ENCODE measurements at places on chromosomes 16 and 17.
A peak's percentile ranks its signal among the peaks of the same experiment; 100 is the strongest.

DNA sequence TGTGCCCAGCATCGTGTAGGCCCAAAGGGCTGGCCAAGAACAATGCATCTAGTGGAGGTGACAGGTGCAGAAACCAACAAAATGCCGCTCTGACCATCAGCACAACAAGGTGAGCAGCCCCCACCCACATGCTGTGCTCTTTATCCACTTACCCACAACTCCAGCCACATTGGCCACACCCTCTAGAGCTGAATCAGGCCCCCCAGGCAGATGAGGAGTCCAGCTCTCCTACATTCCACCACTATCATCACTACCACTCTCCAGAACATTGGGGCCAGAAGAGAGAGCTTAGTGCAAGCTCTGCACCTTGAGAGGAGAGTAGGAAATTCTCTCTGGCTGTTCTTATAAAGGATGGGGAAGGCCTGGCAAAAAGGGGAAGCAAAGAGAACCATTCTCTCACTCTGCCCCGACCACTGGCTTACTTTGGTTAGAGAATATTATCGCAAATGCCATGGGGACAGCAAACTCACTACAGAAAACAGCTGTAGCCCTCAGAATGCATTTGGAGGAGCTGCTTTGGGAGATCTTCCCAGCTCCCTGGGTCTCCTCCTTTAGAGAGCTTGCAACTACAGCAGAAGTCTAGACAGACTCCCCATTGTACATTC lies 75.0 kb downstream of the TMEM132E start:
- DNase-seq: peak; percentile 3

DNA sequence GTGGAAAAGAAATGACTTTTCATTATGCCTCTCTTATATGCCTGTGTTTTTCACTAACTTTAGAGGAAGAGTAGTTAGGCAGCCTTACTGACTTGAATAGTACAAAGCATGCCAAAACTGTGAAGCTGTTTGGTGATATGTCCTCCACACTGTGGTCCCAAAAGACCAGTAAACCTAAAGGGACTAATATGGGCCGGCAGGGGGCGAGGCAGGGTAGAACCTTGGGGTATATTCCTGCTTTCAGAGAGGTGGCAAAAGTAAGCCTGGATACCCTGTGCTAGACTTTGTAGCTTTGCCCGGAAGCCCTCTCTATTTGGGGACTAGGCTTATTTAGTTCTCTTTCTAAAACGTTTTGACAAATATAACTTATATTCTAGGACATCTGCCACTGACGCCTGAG lies 36.5 kb upstream of the VWA3A start:
- DNase-seq: no peak

GRCh38 chr16:78096386-78096785 lies 3.1 kb upstream of the WWOX start:
- DNase-seq: no peak

- DNase-seq: no peak
These were observed 1.0 kb upstream of the MPDU1 start for GRCh38 chr17:7582396-7583252.

GRCh38 chr16:81216706-81217105 lies 21.8 kb upstream of the BCO1 start:
- no peak for DNase-seq

DNA sequence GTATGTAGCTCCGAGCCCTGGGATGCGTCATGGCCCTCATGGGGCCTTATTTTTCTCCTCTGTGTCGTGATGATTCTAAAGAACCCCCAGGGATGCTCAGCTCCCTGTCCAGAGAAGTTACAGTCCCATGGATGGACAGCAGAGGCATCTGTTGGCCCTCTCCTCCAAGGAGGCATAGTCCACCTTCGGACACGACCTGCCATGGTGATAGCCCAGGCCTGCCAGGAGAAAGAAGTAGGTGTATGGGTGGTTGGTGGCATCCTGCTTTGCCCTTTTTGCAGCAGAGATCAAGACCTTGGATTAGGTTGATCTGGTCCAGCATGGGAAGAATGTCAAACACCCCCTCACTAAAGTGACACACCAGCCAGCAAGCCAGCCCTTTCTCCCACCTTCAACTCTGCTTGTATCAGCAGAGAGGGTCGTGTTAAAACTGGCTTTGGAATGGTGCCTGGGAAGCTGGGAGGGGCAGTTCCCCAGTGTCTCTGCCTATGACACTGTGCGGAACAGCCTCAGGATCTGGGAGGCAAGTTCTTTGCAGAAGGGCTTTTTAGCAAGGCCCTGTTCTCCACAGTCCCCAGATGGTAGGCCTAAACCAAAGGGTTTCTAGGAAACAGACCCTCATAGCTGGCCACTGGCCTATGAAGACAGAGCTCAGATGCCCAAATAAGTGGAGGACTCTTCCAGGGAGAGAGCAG lies 259.9 kb upstream of the RPL38 start:
- DNase-seq: no peak

DNA sequence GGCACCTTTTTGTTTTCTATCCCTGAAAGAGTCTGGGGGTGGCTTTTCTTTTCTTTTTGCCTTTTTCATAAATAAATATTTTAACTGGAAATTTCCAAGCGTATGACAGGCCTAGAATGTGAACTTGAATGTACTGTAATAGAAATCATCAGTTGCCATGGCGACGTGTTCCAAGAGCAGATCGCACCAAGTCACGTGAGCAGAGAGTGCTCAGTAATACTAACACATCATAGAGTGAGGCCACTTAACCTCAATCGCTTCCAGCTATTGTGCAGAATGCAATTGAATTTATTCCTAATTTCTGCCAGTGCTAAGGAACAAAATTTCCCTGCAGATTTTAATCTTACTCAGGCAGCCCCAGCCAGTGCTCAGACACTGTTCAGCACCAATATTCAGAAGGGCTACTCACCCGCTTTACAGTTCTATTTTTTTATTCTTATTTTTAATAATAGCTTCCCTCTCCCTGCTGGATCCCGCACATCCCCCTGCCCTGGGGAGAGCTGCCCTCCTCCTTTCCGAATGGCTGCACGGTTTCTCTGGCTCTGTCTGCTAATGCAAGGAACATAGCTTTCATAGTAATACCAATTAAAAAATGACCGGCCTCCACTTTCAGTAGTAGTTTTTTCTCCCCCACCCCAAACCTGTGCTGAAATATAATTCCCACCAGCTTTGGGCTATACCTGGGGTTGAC lies 26.2 kb upstream of the PMFBP1 start:
- DNase-seq: no peak

DNA sequence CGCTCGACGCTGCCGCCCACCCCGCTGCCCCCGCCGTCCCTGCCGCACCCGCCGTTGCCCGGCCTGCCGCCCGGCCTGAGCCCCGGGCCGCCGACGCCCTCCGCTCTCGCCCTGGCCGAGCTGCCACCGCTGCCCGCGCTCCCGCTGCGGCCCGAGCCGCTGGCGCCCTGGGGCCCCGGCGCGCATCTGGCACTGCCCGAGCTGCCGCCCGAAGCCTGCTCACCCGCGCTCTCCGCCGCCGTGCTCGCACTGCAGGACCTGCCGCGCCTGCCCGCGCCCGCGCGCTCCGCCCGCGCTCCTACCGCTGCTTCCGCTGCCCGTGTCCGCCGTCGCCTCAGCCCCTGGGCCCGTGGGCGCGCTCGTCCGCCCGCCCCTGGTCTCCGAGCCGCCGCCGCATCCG lies 8.4 kb upstream of the CLDN9 start:
- DNase-seq: no peak

DNA sequence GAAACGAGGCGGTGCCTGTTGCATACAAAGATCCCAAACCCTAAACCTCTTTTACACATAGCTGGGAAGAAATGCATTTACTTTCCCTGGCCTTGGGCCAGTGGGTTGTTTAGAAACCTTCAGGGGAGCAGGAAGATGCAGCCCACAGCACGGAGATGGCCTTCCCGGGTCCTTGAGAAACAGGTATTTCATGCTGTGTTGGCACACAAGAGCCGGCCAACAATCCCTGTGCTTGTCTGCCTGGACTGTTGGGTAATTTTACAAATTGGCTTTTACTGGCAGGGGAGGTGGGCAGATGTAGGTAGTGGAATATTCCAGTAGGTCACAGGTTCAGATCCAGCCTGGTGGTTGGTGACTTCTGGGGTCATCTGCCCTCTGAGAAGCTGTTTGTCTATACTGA lies 148.0 kb downstream of the FOXL1 start:
- no peak for DNase-seq

GRCh38 chr17:76556765-76557367 lies 17.0 kb downstream of the PRCD start:
- DNase-seq: peak; percentile 61

DNA sequence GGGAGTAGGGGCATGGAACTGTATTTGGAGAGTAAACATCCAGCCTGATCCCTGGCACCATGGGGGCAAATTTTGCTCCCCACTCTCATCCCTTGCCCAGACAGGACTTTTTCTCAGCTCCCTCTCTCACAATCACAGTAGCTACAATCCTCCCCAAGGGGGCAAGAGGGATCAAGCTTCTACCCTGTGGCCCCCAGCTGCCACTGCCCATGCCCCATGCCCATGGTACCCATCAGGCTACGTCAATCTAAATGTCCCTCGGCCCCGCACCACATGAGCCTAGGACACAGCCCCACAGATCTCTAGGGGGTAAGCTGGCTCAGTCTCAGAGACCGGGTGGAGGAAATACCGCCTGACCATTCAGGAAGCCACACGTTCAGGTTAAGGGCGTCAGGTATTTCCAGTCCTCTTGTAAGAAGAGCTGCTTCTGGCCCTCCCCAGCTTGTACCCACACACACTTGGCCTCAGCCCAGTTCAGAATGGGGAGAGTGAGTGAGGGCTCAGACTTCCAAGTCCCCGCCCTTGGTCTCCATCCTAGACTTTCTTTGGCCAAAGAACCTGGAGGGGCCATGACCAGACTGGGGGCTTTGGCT lies 1.8 kb downstream of the CACNB1 start:
- no peak for DNase-seq

- DNase-seq: no peak
These were observed 10.4 kb upstream of the WFDC1 start for GRCh38 chr16:84284154-84284722.

DNA sequence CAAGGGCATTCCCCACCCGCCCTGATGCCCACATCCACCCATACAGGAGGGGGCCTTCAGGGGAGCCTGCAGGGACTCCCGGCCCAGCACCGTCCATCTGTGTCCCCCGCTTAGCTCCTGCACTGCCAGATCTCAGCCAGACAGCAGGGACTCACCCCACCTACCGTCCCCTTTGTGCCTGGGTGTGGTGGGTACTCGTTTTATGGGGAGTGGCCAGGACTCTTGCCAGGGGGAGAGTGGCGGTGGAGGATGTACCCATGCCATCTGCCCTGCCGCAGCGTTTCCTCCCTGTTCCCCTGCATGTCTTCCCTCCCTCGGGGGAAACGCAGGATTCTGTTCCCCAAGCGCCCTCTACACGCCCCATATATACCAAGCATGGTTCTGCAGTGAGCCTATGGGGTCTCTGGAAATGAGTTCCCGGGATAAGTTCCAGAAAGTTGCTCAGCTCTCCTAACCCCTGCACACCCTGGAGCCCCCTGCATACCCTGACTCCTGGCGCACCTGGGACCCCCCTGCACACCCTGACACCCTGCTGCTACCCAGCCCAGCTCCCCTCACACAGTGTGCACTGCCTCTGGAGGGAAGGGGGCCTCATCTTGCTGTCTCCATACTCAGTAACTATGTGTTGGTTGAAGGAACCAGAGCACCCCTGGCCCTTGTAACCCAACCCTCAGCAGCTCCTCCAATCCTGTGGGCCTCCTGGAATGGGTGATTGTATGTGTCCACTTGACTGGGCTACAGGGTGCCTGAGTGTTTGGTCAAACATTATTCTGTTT lies 4.2 kb upstream of the MAFG start:
- no peak for DNase-seq

GRCh38 chr16:72179204-72179970 lies 7.4 kb upstream of the PMFBP1 start:
- DNase-seq: no peak

DNA sequence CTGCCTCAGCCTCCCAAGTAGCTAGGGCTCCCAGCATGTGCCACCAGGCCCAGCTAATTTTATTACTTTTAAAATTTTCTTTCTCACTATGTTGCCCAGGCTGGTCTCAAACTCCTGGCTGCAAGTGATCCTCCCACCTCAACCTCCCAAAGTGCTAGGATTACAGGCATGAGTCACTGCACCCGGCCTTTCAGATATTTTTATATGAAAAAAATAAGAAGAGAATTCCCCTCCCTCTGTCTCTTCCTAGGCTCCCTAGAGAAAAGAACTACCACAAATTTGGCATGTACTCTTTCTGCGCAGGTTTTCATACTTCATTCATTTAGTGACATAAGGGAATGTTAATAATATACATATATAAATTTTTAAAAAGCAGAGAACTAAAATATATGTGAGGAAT lies 21.7 kb upstream of the SMURF2 start:
- no peak for DNase-seq

DNA sequence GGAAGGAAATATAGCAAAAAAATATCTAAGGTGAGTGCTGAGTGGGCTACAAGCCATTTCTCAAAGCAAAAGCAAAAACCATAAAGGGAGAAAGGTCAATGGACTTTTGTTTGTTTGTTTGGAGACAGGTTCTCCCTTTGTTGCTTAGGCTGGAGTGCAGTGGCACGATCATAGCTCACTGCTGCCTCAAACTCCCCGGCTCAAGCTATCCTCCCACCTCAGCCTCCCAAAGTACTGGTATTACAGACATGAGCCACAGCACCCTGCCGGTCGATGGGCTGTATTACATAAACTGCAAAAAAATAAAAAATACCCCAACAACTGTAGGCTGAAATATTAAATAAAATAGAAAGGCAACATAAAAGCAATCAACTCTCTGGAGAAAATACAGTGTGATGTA lies 3.5 kb upstream of the RBBP6 start:
- no peak for DNase-seq

DNA sequence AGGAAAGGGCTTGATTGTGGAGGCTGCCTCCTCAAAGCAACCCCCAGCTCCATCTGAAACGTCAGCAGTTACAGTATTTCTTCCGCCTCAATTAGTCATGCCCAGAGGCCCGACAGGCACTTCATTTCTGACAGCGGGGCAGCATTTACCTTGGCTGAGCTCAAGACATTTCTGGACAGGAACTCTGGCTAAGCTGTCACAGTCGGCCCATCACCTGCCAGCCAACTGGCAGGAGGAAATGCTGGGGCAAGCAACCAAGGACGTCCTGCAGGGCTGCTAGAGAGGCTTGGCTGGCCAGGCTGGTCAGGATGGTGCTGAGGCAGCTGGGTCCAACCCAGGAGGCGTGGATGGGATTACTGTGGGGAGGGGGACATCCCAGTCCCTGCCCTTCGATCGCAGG lies 27.8 kb downstream of the PLXDC1 start:
- DNase-seq: no peak

DNA sequence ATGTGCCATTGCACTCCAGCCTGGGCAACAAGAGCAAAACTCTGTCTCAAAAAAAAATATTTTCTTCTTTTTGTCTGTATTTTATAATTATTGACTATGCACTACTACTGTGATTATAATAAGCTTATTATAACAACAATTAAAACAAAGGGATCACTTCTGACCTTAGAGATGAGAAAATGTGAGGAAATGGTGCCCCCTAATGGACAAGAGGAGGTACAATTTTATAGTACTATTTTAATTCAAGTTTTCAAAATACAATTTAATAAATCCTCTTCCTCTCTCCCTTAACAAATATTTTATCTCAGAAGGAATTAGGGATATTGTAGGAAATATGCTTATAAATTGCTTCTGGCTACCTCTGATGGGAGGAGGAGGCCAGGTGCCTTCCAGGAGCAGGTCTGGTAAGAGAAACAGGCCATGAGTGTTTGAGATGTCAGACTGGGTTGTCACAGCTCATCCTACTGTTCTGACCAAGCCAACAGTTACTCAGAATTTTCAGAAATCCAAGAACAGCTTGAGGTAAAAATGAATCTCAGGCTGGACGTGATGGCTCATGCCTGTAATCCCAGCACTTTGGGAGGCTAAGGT lies 14.0 kb downstream of the VPS53 start:
- DNase-seq: peak; percentile 27

- no peak for DNase-seq
These were observed 222.7 kb downstream of the LGALS9B start for GRCh38 chr17:20244671-20245070.
